ENCODE measurements at places on chromosomes 11 and 22.

DNA sequence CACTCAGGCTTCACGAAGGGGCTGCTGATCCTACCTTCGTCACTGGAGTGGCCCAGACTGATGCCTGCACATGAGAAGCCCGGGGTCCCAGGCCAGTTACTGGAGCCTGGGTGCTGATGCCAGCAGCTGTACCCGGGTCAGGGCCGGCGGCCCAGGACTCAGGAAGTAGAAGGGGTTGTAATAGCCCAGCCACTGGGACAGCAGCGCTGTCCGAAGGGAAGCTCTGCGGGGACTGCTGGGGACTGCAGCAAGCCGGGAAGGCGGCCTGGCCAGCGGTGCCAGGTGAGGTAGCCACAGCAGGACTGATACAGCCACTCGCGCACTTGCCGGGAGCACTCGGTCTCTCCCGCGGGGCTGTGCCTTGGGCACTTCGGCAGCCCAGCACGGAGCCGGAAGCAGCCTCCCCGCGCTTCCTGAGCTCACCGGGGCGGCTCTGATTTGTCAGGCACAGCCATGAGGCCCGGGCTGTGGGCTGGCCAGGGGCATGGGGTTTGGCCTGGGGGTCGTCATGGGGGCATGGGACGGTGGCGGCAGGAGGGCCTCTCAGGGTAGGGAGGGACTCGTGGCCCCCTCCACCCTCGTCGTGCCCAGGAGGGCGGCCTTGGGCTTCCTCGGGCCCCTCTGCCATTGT, 13.9 kb upstream of the OR8K1 start:
- DNase-seq = no peak

- DNase-seq = no peak
These were observed 4.9 kb upstream of the PTS start for GRCh38 chr11:112221274-112221835.

- DNase-seq = no peak
These were observed 346.8 kb downstream of the JRKL start for GRCh38 chr11:96736601-96737000.

GRCh38 chr11:34313099-34313517, 44.7 kb downstream of the ABTB2 start:
- DNase-seq = no peak

- no peak for DNase-seq
These were observed 16.3 kb upstream of the SEC14L3 start for GRCh38 chr22:30488121-30488520.

GRCh38 chr11:126115127-126115495, 52.4 kb upstream of the CDON start:
- DNase-seq = peak; percentile 89

- DNase-seq = peak; percentile 86
These were observed 60.0 kb downstream of the MYO7A start for GRCh38 chr11:77187776-77188632.

DNA sequence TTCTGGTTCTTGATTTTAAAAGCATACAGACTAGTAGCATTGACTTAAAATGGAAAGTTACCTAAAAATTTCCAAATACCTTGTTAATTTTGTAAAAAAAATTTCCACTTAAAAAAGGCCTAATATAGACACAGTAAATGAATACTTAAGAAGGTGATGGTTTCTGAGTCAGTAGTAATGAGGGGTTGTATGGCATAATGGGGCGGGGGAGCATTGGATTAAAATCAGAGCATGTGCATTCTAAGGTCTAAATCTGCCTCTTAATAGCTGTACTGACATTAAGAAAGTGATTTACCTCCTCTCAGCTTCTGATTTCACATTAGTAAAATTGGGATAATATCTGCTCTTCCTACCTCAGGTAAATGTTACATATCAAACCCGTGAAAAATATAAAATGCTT, 446.5 kb downstream of the AASDHPPT start:
- no peak for DNase-seq

GRCh38 chr11:2827256-2827655, 58.3 kb downstream of the CDKN1C start:
- DNase-seq = no peak

GRCh38 chr11:1863352-1864216, 10.7 kb downstream of the LSP1 start:
- peak; percentile 43 for DNase-seq

DNA sequence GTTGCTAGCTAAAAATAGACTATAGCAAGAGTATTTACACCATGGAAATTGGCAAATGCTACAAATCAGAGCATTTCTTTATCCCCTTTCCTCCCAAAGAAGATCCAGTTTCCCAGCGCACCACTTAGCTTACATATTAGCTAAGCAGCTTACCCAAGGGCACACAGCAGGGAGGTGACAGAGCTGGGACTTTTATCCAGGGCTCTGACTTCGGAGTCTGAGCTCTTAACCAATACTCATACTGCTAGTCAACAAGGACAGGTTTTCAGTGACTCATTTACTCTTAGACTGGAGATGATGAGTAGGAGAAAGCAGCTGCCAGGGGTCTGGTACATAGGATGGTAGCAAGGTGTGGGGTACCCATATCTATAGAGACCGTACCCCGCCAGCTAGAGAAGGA, 38.4 kb downstream of the NAV2 start:
- no peak for DNase-seq

- DNase-seq = no peak
These were observed 38.8 kb downstream of the STIM1 start for GRCh38 chr11:3894128-3894731.
